ENCODE measurements at places on chromosomes 2 and 18.

- DNase-seq = peak; percentile 51
These were observed at the start of gene MAPRE3 for GRCh38 chr2:26970244-26970927. MAPRE3 (plus strand) TSS chr2:26970637; CDS start chr2:27022219, 51,582 bp downstream.

DNA sequence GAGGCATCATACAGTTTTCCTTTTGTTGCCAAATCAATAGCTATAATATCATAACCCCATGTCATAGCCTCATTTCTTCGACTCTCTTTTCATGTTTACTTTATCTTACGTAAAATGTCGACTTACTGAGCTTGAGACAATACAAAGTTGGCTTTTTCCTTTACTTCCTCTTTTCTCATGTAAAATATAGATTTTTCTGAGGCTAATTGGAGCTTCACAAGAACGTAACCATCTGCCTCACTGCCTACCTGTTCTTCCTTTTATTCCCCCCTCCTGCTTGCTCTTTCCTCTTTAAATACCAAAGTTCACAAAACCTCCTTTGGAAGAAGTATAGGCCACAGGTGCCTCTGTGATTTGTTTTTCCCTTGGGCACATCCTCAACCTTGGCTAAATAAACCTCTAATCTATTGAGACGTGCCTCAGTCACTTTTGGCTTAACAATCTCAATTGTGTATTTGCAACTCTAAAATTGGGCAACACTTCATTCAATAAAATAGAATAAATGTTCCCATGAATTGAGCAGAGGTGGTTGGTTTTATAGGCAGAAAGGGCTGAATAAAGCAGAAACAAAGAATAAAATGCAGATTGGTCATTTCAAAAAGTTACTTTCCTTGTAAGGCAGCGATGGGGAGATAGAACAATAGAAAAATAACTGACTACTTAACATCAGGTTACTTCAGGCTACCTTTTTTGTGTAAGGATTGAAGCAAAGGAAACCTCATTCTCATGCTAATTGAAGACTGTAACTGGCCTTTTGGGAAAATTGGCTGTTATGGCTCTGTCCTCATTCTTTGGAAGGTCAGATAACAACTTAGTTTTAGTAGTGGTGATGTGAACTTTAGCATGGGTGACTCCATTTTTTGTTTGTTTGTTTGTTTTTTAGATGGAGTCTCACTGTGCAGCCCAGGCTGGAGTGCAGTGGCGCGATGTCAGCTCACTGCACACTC is 21.3 kb downstream of the COMMD1 start:
- no peak for DNase-seq

- no peak for DNase-seq
These were observed 50.0 kb downstream of the NAB1 start for GRCh38 chr2:190698895-190699294.

GRCh38 chr2:138086576-138086975 is 122.3 kb downstream of the HNMT start:
- no peak for DNase-seq

DNA sequence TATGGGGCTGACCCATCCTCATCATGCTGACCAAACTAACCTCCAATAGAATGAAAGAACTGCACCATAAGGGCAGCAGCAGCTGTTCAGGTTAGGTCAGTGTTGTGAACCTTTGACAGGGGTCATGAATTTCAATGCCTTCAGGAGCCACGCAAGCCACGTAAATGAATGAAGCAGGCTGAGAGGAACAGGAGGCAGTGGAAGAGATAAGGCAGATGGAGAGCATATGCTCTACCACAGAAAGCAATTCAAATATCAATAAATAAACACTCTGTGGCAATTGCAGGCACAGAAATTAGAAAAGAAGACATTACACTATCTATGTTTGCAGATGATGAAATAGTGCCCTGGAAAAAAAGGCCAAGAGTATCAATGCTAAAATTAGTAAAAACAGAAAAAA is 56.3 kb downstream of the SCG2 start:
- no peak for DNase-seq

Data from stimulated activated CD4-positive, alpha-beta T cell treated with anti-CD3 and anti-CD28 coated beads, Interleukin-1b, Interleukin-23, amount 100 ng/mL, for 1 hour (primary cell).